Left lung (tissue), 14 donors: ENCODE measurements at places on chromosomes 11 and 22. TPM values are rescaled to one million over a fixed set of nuclear protein-coding genes. Genes with fewer than 3 reads are reported as not detected.

Gene BDNF
- 0.62 TPM for polyA plus RNA-seq

Gene STK33
- 24.2 TPM for polyA plus RNA-seq

Gene LDHAL6A
- polyA plus RNA-seq: 0.82 TPM

Gene CRYBB3
- 0.42 TPM for polyA plus RNA-seq

Gene TMEM25
- 25.8 TPM for polyA plus RNA-seq

Gene CD6
- polyA plus RNA-seq: 0.95 TPM

Gene OR52A1
- 0.03 TPM for polyA plus RNA-seq

Gene POU2AF2
- 0.32 TPM for polyA plus RNA-seq

- no peak for DNase-seq
Measured at GRCh38 chr11:67268081-67268961, 2.0 kb downstream of the GRK2 start.

DNA sequence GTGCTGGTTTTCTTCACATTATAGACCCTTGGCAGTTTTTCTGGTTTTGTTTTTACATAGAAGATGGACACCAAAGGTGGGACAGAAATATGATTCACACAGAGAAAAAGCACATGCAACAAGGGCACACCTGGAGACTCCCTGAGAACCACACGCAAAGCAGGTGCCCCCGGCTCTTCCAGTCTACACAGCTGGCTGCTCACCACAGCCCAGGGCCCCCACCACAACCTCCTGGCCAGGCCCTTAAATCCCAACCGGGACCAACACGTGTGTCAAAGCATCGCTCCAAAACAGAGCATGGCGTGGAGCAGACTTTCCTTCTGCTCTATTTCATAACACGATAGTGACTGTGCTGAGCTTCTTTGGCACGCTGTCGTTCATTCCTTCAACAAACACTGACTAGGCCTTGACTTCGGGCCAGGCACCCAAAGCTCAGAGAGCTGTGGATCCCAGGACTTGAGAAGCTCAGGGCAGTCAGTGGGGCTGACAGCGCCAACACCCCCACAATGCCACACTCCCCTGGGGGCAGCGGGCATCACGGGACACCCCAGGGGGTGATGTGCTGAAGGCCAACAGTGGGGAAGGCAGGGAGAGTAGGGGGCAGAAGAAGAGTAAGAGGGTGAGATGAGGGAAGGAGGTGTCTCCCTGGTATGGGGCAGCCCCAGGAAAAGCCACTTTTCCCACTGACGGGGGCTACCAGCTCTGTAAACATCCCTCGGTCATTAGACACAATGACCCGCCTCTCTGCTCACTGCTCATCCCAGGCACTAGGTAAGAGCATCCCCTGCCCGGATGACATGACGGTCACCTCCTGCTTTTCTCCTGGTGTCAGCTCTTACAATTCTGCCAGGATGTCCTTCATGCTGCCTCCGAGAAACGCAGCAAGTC lies 26.0 kb downstream of the CELSR1 start:
- DNase-seq: no peak

GRCh38 chr11:1232021-1232882 lies 9.4 kb downstream of the MUC5B start:
- DNase-seq: no peak

DNA sequence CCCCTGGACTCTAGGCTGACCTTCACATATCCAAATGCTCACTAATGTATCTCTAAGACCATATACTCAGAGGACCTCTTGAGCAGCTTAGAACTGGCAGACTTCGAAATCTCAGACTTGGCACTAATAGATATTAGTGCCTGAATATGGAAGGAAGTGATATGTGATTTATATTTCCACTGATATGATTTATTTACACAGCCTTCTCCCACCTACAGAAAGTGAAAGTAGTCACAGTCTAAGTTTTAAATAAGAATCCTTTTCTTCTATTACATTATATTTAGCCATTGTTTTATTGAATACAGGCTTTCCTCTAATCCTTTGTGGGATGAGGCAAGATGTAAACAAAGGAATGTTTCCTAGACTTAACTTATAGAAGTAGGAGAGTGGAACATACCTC lies 6.7 kb upstream of the NAV2 start:
- DNase-seq: no peak

DNA sequence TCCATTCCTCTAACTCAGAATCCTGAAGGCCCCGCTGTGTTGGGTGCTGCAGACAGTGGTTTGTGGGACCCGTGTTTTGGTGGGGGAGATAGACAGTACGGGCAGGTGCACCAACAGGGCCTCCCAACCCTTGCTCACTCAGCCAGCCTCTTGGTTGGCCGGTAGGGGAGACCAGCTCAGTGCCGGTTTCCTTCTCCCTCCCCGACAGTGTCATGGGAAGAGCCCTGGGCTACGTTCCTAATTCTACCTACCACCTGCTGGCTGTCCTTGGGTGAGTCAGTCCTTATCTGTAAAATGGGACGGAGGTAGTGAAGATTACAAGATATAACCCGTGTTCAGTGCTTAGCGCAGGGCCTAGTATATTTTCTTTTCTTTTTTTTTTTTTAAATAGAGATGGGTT lies 5.9 kb downstream of the TMEM134 start:
- no peak for DNase-seq

GRCh38 chr11:108871867-108872266 lies 207.0 kb downstream of the DDX10 start:
- DNase-seq: no peak

DNA sequence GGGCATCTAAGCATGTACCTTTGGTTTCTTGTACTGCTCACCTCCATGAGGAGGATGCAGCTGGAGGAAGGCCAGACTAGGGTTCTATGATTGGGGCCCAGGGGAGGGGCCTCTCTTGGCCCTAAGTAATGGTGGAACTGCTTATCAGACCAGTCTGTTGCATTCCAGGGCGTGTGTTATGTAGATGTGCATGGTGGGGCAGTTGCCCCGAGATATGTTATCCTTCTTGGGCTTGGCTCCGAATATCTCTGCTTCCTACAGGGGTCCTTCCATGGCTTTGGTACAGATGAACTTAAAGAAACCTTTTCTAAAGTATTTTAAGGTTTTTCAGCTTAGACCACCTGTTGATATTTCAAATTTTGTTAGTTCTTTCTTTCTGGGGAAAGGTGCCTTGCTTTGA lies 126.0 kb downstream of the SWAP70 start:
- no peak for DNase-seq
